Esophagus squamous epithelium (tissue), 5 donors: ENCODE measurements at places on chromosomes 5 and 9.

- no peak for DNase-seq
Observed at GRCh38 chr9:63859475-63860215, 1425.4 kb downstream of the FOXD4L5 start.

DNA sequence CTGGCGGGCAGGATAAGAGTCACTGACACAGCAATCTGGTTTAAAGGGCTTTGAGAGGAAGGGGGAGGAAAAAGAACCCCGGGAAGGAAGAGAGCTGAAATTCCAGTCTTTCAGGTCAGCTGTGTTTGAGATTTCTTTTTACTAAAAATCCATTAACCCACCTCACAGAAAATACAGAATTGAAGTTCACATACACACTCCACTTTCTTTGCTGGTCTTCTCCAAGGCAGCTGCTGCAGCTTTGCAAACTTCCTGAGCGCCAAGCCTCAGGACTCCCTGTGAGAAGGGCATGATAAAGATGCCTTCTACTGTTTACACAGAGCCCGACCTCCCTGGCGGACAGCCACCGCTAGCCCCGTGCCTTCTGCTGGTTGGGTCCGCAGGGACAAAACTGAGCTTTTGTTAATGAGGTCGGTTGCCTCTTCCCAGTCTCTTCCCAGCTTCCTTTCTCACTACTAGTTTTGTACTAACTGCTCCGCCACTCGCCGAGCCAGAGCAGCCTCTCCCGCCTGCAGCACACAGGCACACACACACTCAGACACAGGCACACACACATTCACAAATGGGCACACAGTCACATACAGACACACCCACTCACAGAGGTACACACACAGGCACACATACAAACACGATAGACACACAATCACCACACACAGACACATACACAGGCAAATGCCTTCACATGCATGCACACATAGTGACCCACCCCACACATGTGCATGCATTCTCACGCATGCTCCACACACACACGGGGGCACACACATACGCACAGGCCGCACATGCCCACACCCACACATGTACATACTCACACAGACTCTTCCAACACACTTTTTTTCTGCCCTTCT, at the start of gene FREM1:
Gene FREM1 (minus strand): TSS at position 468 of the 845 bp plus-strand sequence. CDS start 41,451 bp downstream, outside the sequence.
- no peak for DNase-seq

DNA sequence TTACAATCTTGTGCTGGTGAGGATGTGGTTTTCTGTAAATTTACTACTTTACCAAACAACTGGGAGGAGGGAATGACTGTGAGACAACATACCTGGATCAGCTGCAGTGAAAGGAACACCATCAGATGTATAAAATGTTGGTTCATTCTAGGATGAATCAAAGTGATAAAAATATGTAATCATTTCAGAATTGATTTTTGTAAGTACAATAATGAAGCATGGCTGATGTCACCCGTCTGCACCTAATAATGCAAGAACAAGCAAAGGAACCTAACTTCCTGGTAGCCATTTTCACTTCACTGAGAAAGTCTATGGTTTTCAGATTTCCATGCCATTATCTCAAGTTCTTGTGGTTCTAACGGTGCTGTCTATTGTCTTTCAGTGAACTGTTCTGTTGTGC, 18.7 kb upstream of the C5orf34 start:
- DNase-seq, result no peak

GRCh38 chr5:138938526-138938925, 63.4 kb upstream of the LRRTM2 start:
- no peak for DNase-seq

GRCh38 chr5:10524376-10525123, 39.3 kb upstream of the ANKRD33B start:
- DNase-seq, result no peak

DNA sequence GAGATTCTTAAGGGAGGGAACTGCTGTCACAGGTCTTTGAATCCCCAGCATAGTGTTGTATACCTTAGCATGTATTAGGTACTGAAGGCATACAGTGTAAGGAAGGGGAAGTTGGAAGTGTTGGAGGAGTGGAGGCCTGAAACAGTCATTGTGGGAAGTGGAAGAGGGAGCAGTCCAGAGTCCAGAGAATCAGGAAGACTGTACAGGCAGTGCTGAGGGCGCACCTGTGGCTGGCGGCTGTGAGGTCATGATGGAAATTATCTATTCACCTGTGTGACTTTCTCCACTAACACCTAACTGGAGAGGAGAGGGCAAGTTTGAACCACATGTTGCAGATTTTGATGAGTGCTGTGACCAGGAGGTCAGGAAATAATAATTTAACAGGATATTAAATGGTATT, 119.7 kb upstream of the NIPBL start:
- DNase-seq, result no peak

GRCh38 chr5:145636371-145636770, 198.8 kb downstream of the PRELID2 start:
- DNase-seq, result no peak

DNA sequence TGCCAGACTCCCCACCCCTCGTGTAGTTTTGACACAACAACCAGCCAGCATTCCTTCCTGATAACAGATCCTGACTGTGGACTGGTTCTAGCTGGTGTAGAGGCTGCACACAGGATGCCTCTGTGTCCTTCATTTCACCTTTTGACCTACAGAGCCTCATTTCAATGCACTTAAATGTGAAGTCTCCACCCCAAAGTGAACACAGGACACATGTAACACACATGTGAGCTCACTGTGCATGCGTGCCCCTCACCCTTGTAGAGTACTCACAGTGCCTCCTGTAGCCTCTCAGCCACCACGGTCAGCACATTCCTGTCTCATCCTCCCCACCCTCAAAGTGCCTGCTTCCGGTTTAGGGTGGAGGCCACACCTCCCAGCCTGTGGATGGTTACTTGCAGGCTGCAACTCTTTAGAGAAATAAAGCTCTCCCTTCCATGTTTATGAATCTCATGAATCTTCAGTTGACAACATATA, 11.6 kb upstream of the NKD2 start:
- DNase-seq, result no peak

- no peak for DNase-seq
Observed at GRCh38 chr9:73845539-73845938, 651.6 kb upstream of the RORB start.

DNA sequence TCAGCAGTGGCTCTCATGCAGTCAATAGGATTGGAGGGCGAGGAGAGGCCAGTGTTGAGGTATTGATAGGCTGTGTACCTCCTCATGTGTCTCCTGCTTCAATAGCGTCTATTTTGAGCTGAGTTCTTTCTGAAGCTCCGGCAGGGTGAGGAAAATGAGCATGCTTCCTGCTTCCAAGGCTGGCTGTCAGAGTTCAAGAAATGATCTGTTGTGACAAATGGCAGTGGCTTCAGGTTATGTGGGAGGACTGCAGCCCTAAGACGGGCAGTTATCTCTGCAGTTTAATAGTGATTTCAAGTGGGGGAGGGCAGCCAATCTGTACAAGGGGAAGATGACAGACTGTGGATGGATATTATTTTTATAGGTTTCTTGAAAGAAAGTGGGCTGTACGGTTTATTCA, 54.0 kb upstream of the CXCL14 start:
- DNase-seq, result no peak

- DNase-seq, result no peak
Observed at GRCh38 chr5:127959152-127959764, 124.3 kb upstream of the SLC12A2 start.

GRCh38 chr9:35395076-35395705, 94.7 kb upstream of the RUSC2 start:
- DNase-seq, result no peak

GRCh38 chr5:86674069-86674468, 56.3 kb downstream of the COX7C start:
- DNase-seq, result no peak

GRCh38 chr5:107119656-107120055, 551.1 kb downstream of the EFNA5 start:
- no peak for DNase-seq

GRCh38 chr9:110807956-110808598, 139.5 kb downstream of the MUSK start:
- no peak for DNase-seq

DNA sequence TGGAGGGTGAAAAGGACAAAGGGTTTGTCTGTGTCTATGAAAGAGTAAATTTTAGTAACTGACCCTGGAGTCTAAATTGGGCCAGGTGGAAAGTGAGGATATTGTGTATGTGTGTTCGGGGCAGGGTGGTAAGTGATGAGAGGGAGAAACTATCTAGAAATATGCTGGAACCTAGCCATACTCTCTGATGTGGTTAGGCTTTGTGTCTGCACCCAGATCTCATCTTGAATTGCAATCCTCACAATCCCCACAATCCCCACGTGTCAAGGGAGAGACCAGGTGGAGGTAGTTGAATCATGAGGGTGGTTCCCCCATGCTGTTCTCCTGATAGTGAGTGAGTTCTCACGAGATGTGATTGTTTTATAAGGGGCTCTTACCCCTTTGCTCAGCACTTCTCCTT, 60.6 kb downstream of the COMMD10 start:
- no peak for DNase-seq

DNA sequence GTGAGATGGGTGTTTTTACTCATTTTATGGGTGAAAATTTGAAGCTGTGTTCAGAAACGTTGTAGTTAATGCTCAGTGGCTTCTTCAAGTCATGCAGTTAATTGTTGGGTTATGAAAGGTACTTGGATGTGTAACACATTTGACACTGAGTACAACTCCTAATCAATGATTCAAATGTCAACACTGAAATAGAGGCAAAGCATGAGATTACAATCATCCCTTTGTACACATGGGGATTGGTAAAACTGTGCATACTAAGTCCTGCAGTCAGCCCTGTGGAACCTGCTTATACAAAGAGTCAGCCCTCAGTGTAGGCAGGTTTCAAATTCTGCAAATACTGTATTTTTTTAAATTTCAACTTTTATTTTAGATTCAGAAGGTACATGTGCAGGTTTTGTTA, 3.3 kb downstream of the ABLIM3 start:
- no peak for DNase-seq

GRCh38 chr9:96515621-96516470, 65.9 kb downstream of the HABP4 start:
- DNase-seq, result no peak

DNA sequence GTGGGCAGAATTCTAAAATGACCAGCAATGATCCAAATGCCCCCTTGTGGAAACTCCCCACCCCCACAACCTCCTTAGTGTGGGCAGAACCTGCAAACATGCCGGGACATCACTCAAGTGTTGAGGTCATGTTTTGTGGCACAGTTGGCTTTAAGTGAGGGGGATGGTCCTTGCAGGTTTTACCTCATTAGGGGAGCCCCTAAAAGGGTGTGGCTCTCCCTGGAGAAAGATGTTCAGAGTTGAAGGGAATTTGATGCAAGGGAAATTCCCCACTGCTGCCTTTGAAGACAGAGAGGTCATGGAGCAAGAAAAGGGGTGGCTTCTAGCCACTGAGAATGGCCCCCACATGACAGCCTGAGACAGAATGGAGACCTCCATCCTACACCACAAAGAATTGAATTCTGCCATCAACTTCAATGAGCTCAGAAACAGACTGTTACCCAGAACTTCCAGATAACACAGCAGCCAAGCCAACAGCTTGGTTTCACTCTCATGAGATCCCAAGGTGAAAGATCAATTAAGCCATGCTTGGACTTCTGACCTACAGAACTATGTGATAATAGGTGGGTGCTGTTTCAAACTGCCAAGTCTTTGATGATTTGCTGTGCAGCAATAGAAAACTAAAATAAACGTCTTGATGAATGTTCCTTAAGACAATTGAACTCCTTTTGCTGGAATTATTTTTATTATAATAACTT, 103.4 kb downstream of the MED10 start:
- DNase-seq, result no peak

GRCh38 chr9:128001779-128002298, 21.1 kb upstream of the EEIG1 start:
- DNase-seq, result no peak

GRCh38 chr9:82601293-82601771, 461.6 kb downstream of the RASEF start:
- DNase-seq, result no peak

- no peak for DNase-seq
Observed at GRCh38 chr5:118806571-118806970, 181.8 kb downstream of the DTWD2 start.

- no peak for DNase-seq
Observed at GRCh38 chr9:131813116-131813515, 73.2 kb upstream of the RAPGEF1 start.

- no peak for DNase-seq
Observed at GRCh38 chr9:77221431-77221830, 44.1 kb downstream of the VPS13A start.

DNA sequence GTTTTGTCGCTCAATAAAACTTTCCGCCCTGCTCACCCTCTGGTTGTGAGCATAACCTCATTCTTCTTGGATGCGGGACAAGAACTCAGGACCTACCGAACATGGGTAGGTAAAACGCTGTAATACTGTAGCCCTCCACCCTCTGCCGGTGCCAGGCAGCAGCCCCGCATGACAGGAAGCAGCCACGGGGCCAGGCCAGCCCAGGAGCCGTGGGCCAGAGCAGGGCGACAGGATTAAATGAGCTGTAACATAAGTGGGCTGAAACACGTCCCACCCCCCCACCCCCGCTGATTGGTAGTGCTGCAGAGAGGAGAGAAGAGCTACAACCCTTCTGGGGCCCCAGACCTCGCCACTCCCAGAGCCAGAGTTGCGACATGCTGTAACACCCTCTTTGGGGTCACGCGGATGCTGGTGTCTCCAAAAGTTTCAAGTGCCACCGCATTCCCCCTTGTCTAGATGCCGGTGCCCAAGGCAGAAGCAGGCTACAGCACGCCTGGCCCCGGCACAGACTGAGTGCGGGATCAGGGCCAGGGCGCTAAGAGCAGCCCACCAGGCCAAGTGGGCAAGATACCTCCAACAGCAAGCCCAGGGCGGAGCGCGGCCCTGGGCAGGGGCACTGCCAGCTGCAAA, 81.8 kb downstream of the FBXW11 start:
- DNase-seq, result no peak

DNA sequence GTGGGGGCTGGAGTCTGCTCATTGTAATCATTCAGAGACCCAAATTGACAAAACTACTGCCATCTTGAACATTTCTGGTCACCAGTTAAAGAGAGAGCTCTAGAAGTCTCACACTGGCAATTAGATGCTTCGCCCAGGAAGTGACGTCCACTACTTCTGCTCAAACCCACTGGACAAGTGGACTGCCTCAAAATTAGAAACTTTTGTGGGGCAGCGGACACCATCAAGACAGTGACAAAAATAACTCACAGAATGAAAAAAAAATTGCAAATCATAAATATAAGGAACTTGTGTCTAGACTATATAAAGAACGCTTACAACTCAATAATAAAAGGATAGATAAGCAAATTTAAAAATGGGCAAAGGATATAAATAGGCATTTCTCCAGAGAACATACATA, 9.8 kb upstream of the SLC46A2 start:
- DNase-seq, result no peak

GRCh38 chr9:130373679-130374325, 71.0 kb upstream of the ASS1 start:
- DNase-seq, result no peak

DNA sequence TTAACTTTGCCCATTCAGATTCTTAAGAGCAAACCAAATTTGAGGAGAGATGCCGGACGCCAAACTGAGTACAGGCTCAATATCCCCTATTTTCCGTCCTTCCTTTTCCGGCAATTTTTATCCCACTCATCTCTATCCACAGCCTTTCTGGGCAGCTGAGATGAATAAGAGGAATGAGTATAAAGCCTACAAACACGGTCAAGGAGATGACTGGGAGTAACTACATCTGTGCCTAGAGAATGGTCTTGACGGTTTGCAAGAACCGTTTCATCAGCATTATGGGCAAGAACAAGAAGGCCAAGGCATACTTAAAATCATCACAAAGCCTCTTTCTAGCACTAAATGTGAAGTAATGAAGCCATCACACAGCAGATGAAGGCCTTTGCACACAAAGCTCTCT, 227.3 kb downstream of the DCP2 start:
- no peak for DNase-seq

- no peak for DNase-seq
Observed at GRCh38 chr9:36093384-36093783, 43.1 kb upstream of the GLIPR2 start.

- DNase-seq, result no peak
Observed at GRCh38 chr5:119386596-119387344, 31.0 kb downstream of the TNFAIP8 start.
